ENCODE measurements at places on chromosomes 16 and 17.

GRCh38 chr17:78628547-78629435 lies 51.6 kb upstream of the DNAH17 start:
- no peak for DNase-seq

GRCh38 chr17:6755731-6756184 lies at the start of gene XAF1:
Gene XAF1, plus strand, starts transcription at chr17:6756046. Its CDS starts 33 bp downstream, at chr17:6756079.
- DNase-seq: peak; percentile 75

DNA sequence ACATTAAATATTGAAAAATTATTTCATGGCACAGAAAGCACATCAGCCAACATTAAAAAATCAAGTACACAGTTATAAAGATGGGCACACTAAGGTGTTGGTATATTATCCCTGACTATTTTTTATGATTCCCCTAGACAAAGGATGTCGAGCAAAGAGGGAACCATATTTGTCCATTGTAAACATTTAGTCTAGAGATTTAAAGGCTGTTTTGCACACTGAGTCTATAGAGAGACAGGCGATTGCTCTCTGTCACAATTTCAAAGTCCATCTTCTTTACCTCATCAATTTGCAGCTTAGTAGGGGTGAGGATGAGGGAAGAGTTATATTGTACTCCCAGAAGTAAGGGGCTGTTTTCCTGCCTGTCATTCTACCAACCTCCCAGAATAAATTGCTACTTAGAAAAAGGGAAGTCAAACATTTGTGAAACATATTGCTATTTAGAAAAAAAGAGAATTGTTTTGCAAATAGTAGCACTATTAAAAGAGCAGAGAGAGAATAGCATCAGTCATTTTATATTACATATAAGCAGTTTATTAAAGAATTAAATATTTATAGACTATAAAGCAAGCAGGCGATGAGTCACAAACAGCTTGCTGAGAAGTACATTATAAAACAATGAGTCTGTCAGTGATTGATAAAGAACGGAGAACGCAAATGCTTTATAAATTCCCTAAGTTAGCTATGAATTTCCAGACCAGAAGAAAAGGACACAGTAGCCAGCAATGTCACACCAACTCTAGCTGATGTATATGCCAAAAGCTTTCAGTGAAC lies 270.6 kb upstream of the PMFBP1 start:
- DNase-seq: no peak

DNA sequence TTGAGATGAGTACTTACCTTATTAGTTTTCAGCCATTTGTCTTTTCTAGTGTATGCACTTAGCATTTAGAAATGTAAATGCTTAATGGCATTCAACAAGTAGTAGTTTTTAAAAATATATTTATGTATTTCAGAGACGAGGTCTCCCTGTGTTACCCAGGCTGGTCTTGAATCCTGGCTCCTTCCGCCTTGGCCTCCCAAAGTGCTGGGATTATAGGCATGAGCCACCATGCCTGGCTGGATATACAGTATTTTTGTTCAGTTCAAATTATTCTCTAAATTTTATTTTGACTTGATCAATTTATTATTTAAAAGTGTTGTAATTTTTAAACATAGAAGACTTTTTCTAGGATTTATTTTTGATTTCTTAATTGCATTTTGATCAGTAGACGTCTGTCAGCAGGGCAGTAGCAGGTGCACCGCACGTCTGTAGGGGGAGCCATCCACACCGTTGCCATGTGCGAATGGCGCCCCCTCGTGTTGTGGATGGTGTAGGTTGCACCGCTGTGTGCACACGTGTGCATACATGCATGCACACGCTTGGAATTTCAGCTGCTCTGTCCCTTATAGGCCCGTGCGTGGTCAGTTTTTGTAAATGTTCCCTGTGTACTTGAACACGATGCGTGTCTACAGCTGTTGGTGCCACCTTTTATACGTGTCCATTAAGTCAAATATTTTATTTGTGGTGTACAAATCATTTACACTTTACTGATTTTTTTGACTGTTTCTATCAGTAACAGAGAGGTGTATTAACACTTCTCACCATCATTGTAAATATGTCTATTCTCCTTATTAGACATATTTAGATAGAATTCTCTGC lies 30.6 kb downstream of the RPTOR start:
- DNase-seq: peak; percentile 95

GRCh38 chr17:1039123-1039507 lies 42.2 kb downstream of the TIMM22 start:
- no peak for DNase-seq

- no peak for DNase-seq
These were observed 6.0 kb downstream of the CIITA start for GRCh38 chr16:10883004-10883403.

DNA sequence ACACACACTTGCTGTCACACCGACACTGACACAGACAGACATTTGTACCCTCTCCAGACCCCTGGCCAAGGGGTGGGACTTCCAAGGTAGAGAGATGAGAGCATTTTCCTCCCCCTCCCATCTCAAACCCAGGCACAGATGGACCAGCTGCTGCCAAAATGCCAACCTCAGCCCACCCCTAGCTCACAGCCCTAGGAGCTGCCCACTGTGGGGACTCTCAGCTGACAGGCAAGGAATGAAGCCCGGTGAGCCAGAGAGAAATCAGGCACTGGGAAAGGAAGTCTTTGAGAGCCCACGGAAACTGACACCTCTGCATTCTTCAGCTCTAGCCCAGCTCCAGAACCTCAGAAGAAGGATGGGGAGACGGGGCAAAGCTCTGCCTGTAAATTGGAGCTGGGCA lies 2.8 kb downstream of the ETV4 start:
- DNase-seq: no peak

DNA sequence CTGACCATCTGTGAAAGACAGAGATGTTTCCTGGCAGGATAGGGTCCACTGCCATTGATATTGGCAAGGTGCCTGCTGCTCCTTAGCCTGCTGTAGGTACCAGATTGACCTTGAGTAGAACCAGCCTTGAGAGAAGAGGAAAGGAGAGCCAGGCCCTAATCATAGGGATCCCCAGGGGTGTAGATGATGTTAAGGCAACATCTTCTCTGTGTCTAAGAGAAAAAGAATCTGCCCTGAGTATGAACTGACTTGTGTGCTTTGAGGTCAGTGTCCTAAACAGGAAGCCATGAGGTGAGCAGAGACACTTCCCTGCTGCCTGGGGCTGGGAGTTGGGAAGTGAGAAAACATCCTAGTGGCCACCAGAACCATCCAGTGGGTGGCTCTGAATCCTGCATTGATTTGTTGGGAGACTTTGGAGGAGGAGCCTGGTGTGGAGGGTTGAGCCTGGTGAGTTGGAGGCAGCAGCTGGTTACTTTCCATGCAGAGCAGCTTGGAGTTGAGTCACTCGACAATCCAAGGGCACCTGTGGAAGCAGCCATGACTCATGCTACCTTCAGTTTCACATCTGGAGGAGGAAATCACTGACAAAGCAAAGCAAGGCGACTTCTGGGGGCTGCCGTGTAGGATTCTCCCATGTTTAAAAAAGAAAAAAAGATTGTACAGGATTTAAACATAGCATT lies 47.8 kb downstream of the BMERB1 start:
- peak; percentile 59 for DNase-seq

- DNase-seq: no peak
These were observed 106.7 kb downstream of the RBFOX3 start for GRCh38 chr17:79504181-79504605.

DNA sequence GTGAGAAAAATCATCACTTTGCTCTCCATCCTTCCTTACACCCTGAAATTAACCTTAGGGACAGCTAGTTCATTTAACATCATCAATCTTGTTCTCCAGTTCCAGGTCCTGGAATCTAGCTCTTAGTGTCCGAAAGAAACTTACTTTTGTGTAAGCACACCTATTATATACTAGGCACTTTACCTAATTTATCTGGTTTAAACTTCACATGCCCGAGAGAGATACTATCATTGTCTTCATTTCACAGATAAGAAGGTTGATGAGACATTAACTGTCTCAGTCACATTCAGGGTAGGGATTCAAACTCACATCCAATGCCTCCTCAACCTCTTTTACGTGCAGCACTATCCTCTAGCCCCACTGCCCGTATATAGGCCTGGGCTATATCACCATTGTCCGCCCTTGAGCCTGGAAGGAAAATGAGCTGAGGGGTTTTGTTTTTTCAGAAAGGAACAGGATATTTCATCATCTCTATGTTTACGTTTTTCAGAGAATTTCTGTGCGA lies 501 bp upstream of the AP2B1 start:
- DNase-seq: no peak

DNA sequence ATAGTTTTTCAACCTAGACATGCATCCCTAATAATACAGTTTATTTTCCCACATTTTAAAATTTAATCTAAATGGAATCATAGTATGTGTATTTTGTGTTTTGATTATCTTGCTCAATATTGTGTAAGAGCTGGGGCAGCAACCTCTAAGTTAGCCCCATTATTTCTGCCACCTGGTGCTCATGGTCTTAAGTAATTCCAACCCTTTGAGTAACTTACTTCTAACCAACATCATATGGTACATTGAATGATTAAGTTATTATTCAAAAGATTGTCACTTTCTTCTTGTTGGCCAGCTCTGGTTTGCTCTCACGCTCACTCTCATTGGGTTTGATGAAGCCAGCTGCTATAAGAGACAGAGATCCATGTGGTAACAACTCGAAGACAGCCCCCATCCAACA lies 3.9 kb upstream of the KRTAP4-3 start:
- DNase-seq: no peak

- DNase-seq: no peak
These were observed 18.8 kb downstream of the LRRC36 start for GRCh38 chr16:67345401-67345800.

- peak; percentile 84 for DNase-seq
These were observed 9.2 kb downstream of the PIGQ start for GRCh38 chr16:578870-579405.

DNA sequence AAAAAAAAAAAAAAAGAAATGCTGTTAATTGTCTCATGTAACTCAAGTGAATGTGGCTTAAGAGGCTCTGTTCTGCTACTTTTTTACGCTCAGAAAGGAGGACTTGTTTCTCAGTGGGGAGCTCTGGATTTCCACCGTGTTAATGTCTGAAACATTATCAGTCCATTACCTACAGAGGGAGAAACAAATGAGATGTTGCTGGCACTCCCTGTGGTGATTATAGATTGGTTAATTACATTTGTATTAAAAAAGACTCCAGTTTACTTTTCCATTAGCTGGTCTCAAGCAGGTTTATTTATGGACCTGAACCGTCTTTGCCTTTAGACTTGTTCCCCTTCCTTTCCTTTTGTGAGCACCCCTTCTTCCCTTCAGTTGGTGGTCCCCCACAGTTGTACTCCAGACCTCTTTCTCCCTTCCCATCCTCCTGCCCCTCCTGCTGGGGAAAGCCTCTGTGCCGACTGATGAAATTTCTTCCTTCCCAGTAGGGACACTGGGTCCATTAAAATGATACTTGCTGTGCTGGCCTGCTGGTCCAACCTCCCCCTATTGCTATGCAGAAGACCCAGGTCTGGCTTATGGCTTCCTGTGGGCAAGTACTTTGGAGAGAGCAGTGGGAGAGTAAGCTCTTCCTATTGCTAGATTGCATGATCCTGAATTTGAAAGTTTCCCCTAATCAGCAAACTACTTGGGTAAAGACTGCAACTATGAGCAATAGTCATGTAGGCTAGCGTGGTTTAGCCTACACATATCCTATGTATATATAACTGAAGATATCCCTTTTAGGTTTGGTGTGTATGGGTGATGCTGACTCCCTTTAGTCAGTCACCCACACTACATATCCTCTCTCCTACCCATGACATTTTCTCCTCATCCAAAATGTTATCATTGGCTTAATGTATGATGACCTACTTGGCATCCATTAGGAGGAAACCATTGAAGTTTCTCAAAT lies 8.1 kb downstream of the CDC6 start:
- no peak for DNase-seq

GRCh38 chr16:4053301-4053845 lies 62.9 kb downstream of the ADCY9 start:
- peak; percentile 35 for DNase-seq

GRCh38 chr16:56841659-56842058 lies 23.3 kb upstream of the SLC12A3 start:
- peak; percentile 37 for DNase-seq

- no peak for DNase-seq
These were observed 173.9 kb downstream of the SALL1 start for GRCh38 chr16:50977138-50977537.

DNA sequence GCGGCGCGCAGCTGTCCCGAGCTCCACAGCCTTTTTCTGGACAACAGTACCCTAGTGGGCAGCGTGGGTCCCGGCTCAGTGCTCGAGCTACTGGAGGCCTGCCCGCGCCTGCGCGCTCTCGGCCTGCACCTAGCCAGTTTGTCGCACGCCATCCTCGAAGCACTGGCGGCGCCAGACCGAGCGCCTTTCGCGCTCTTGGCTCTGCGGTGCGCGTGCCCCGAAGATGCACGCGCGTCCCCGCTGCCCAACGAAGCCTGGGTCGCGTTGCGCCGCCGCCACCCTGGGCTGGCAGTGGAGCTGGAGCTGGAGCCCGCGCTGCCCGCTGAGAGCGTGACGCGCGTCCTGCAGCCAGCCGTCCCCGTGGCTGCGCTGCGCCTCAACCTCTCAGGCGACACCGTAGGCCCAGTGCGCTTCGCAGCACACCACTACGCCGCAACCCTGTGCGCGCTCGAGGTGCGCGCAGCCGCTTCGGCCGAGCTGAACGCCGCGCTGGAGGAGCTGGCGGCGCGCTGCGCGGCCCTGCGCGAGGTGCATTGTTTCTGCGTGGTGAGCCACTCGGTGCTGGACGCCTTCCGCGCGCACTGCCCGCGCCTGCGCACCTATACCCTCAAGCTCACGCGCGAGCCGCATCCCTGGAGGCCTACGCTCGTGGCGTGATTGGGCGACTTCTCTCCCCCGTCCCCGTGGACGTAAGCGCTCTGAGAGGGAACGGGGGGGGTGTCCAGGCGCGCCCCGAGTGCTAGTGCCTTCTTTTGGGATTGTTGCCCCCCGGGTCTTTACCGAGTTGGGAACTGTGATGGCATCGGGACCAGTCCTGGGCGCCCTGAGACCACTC lies 1.2 kb upstream of the HSF4 start:
- DNase-seq: no peak
